ENCODE measurements at places on chromosomes 7 and 10.

DNA sequence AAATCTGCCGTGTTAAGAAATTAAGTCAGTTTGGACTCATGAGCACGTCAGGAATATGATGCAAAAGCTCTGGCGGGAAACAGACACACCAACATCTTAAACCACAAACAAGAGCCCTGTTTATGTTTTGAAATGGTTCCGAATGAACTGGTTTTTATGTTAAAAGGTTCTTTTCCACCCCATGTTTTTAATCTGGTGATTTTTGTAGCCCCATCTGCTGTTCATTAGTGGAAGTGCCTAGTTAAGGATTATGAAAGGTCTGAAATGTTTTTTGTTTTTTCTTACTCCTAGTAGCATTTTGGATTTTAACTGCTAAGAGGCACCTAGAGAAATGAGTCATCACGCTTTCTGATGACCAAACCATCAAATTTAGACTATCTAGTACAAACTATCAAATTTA is 404.1 kb upstream of the MKI67 start:
- no peak for DNase-seq

- DNase-seq, result no peak
Measured at GRCh38 chr7:93973134-93973533, 31.0 kb downstream of the BET1 start.

DNA sequence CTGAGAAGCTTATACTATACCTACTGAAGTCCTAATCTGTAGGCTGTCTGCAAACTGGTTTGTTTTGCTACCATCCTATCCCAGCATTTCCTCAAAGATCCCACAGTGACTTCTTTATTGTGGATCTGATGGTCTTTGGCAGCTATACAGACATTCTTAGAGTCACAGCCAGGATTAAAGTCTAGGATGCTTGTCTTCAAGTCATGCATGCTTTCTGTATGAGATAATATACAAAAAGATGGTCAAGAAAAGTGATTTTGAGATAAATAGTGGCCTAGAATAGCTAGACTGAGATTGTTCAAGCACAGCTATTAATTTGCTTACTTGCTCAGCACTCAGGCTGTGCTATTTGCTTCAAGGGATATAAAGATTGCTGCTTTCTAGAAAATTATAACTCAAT is 454.4 kb downstream of the AUTS2 start:
- DNase-seq, result no peak

DNA sequence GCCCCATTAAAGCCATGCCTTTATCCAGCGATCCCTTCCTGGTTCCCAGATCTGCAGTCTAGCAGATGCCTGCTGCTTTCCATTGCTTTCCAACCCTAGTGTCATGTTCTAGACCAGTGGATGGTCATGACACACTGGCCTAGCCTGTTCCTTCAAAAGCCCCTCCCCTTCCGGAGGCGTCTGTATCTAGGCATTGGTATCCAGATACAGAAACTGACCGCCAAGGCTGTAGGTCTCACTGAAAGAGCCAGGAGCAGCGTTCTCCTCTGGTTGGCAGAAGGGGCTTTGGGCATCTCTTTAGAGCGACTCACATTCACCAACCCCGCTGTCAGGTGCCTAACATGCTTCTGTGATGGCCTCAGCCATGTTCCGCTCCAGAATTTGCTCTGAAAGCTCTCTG is 22.6 kb downstream of the JCAD start:
- no peak for DNase-seq

- peak; percentile 90 for DNase-seq
Measured at GRCh38 chr10:78029269-78030226, at the start of gene POLR3A. Gene POLR3A (minus strand): TSS chr10:78029515. CDS start chr10:78029407, 108 bp downstream.

- DNase-seq, result no peak
Measured at GRCh38 chr10:73649876-73650536, 5.8 kb downstream of the SYNPO2L start.

DNA sequence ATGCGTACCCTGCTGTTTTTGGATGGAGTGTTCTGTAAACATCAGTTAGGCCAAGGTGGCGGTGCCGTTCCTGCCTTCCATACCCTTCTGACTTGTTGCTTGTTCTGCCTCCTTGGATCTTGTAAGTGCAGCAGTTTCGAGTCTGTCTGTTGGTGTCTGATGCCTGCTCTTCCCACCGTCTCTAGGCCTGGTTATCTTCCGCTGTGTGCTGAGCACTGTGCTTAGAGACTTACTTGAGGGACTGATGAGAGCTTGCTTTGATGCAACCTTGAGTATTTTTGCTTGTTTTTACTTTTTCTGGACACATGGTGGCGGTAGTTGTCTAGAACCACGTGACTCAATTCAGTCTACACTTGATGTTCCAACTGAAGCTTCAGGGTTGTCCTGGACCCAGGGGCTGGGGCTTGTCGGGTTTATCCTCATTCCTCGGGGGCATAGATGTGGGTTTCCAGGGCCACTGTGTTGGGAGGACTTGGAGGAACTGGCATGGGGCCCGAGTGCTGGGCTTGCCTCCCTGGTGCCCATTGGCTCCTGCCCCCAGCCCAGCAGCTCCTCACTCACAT is 14.4 kb upstream of the SPRN start:
- no peak for DNase-seq
